ENCODE measurements at places on chromosomes 6 and 20. TPM values are rescaled to one million over a fixed set of nuclear protein-coding genes. Genes with fewer than 3 reads are reported as not detected.

The LBP gene
- total RNA-seq, result 0.87 TPM

The WFDC10B gene
- 1.0 TPM for total RNA-seq

The CRISP1 gene
- 0.55 TPM for total RNA-seq

The RBPJL gene
- 0.43 TPM for total RNA-seq

The SLC35D3 gene
- total RNA-seq, result not detected

The RAET1G gene
- total RNA-seq, result not detected

The STXBP5 gene
- 47.4 TPM for total RNA-seq

The STMND1 gene
- 19.3 TPM for total RNA-seq

The OR2H2 gene
- total RNA-seq, result 0.25 TPM

The COL12A1 gene
- 13.6 TPM for total RNA-seq

The ADGRG6 gene
- 10.6 TPM for total RNA-seq

The OTOR gene
- total RNA-seq, result not detected

The REM1 gene
- total RNA-seq, result 2.6 TPM

The CST5 gene
- total RNA-seq, result not detected

Data from testis (tissue), 5 donors.